ENCODE measurements at places on chromosomes 1 and 21.

DNA sequence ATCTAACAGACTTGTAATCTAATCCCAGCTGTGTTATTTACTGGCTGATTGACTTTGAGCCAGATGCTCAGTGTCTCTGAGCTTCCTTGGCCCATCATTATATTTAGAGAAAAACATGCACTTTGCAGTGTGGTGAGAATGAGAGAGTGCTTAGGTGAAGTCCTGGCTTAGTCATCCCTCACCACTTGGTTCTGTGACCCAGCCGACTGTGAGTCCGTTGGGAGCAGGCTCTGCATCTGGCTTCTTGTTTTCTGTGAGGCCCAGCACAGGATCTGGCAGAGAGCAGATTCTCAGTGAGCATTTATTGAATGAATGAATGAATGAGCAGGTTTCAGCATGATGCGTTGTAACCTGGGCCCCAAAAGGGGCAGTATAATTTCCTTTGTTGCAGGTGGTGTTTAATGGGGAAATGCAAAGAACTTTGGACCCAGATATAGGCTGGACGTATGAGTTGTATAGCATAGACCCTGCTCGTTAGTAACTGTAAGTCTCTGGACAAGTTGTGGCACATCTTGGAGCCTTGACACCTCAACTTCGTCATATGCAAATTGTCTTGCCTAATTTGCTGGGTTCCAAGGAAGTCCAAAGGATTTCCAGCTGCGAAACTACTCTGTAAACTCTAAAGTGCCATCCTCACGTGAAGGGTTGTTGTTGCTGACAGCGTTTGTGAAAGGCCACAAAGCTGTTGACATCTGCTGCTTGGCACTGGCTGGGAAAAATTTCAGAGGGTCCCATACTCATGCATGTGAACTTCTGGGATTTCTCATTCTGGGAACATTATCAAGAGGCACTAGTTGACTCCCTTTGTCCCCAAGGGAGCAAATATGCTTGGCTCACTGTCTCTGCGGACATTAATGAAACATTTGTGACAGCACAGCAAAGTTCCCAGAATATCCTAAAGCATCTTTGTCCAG is 138.8 kb upstream of the USP24 start:
- no peak for DNase-seq

GRCh38 chr1:204929487-204930154 is 59.0 kb downstream of the NFASC start:
- no peak for DNase-seq

DNA sequence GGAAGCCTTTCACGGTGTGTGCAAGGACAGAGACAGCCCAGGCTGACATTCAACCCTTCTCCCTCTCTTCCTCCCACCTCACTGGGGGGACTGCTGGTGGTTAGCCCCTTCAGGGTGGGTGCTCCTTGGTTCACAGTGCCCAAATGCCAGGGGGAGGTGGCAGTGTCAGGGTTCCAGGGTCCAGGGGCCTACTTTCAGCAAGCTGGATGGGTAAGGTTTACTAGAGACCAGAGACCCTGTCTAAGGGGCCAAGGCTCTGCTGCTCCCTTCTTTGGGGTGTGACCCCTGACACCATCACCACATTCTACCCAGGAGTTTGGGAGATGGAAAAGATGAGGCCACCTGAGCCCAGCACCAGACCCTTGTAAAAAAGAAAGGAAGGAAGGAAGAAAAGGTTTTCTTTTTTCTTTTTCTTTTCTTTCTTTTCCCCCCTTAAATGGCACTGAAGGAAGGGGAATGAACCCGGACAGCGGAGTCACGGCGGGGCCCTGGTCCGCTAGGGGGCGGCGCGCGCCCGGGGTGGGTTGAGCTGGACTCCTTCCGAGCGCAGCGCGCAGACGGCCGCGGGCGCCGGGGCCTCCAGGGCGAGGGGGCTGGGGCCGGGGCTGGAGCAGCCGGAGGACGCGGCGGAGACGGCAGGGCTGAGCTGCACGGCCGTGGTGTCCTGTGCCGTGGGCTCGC is 18.8 kb downstream of the KNCN start:
- DNase-seq: peak; percentile 28

- no peak for DNase-seq
These were observed 8.3 kb upstream of the ETS2 start for GRCh38 chr21:38797470-38797869.

DNA sequence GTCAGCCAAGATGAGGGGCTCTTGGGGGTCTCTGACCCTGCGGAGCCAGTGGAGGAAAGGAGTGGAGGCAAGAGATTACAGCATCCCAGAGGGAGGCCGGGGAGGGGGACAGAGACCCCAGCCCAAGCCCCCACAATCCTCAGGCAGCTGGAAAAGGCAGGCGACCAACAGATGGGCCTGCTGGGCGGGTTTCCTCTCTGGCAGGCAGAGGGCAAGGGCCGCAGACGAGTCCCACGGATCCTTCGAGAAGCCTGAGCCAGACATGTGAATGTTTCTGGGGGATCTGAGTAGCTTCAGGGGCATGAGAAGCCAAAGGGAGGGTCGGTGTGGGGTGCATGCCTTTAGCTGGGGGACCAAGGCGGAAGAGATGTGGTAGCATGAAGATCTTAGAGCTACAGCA is 2.1 kb upstream of the PLEKHA6 start:
- no peak for DNase-seq

DNA sequence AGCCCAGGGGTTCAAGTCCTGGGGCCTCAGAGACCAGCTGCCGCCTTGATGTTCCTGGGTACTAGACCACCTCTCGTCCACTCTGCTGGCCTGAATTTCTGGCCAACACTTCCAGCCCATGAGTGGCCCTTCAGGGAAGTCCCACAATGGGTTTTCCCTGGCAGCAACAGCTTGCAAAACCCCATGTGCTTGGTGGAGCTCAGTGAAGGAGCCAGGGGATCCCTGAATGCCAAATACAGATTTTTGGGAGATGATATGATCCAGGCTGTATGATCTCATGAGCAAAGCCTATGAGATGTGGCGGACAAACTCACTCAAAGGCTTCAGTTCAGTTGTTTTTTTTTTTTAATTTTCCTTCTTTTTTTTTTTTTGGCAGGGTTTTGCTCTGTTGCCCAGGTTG is 9.6 kb upstream of the RASSF5 start:
- DNase-seq: no peak

DNA sequence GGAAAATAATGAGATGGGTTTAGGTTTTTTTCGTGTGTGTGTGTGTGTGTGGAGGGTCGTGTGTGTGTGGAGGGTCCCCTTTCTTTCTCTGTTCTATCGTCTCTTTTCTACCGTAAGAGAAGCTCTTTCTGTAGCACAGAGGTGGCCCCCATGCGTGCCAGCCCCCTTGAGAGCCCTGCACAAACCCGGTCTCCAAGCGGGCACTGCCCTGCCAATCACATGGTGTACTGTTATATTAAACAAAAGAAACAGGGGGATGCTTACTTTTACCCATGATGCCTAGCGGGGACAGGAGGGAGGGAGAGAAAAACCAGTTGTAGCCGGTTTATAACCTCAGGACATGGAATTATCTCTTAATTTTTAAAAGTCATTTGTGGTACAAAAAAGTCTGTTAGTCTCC is 41.0 kb downstream of the GATAD2B start:
- no peak for DNase-seq

DNA sequence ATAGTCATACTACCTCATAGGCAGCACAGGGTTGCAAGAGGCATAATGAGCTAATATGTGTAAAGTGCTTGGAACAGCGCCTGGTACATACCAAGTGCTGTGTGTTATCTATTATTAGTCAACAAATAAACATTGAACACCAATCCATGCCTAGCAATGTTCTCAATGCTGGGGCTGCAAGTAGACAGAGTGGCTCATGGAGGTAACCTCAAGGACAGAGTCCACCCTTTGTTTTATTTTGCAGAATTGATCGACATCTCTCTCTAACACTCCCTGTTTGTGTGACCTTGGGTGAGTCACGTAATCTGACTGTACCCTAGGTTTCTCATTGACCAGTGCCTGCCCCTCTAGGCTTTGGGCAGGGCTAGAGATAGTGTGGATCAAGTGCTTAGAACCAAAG is 164.0 kb upstream of the KLHDC7A start:
- no peak for DNase-seq
